ENCODE measurements at places on chromosomes 3 and 15. TPM values are rescaled to one million over a fixed set of nuclear protein-coding genes. Genes with fewer than 3 reads are reported as not detected.

DNA sequence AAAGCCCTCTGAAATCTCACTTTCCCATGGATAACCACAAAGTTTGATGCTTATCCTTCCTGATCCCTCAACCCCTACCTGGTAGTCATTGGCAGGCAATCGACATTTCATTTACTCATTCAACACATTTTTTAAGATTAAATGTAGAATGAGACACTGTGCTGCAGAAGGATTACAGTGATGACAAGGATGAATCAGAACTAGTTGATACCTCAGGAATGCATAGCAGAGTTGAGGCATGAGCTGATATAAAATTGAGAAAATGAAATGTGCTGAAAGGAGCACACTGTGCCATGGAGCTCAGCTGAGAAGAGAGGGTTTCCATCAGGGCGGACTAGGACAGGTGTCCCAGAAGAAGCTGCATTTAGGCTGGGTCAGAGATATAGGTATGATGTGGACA, 48.9 kb upstream of the ACTL6A start:
- DNase-seq, result no peak

DNA sequence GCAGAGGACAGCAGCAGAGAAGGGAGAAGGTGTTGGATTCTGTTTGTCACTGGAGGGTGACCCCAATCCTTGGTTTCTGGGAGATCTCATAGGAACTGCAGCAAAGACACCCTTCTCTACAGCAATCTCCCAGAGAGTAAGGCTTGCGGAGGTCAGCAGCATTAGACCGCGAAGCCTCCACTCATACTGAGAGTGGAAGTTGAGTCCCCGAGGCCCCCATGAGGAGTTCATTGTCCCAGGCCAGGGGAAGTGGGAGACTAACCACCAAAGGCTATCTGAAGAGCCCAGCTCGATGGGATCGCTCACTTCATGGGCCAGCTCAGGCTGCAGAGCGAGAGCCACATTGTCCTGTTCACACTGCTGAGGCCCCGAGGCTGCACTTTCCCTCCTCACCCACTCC, 44.6 kb downstream of the GLDN start:
- no peak for DNase-seq

DNA sequence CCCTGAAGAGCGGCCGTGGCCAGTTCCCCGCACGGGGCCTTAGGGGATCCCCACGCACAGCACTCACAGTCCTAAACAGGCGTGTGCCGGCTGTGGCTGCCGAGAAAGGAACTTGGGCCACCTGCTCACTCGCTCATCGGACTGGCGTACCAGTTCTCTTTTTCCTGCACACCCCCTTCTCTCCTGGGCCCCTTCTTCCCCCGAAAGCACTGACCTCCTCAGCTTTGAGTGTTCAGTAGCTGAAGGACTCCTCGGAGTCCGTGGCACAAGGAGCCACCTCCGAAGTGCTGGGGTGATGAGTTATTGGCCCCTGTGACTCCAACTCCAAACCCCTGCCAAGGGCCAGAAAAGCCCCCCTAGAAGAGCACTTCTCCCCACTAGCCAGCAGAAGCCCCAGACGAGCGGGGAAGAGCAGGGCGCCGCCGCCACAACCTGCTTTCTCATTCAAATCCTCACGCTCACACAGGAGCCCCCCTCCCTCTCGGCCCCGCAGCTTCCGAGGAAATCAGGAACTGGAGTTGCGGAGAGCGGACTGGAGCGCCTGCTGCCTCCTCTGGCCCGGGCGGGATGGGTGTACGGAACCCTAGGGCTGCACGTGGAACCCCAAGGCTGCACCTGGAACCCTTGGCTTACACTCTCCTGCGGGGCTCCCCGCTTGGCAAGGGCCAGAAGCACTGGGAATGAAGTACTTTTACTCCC, at the start of gene PLCH1:
PLCH1 (minus strand) TSS at position 446 of the 699 bp plus-strand sequence. CDS start 40,847 bp downstream, outside the sequence.
- DNase-seq, result peak; percentile 61

- DNase-seq, result no peak
Measured at GRCh38 chr3:163462446-163462845, 1615.8 kb downstream of the SI start.

DNA sequence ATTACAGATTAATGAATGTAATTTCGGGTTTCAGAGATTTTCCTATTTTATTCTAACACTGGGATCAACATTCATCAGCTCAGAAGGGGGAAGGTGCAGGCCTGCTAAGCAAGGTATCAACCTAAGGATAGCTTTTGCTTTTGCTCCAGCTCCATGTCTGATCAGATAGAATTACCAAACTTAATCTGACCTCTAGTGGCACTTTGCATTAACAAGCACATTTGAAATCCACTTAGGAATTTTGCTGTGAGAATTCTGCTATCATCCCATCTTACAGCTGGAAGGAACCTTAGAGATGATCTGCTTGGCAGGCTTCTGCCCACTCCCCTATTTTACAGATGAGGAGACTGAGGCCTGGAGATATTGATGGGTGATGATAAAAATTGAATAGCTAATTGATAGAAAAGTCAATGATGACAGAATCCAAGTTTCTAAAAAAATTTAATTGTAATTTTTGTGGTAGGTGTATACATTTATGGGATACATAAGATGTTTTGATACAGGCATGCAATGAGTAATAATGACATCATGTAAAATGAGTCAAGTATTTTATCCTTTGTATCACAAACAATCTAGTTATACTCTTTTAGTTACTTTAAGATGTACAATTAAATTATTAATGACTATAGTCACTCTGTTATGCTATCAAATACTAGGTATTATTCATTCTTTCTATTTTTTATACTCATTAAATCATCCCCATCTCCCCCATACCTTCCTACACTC, 209.2 kb upstream of the ZPLD1 start:
- DNase-seq, result no peak

- no peak for DNase-seq
Measured at GRCh38 chr3:27431116-27431515, 53.1 kb downstream of the SLC4A7 start.

GRCh38 chr3:134810052-134810435, 15.0 kb downstream of the EPHB1 start:
- DNase-seq, result no peak

DNA sequence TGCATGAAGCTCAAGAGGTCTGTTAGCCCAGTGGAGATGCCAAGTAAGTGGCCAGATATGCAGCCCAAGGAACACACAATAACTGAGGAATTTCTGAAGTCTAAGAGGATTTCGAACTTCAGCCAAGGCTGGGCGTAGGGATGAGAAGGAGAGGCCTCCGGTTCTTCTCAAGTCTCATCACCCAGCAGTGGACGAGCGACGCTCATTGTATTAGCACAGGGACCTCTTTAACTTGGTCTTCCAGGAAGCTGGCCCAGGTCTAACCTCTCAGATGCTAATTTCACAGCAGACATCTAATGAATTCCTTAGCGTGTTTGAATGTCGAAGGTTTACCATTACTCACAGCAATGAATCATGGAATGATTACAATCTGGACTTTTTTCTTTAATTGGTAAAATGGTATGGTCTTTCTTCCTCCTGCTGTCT, 85.0 kb downstream of the HES1 start:
- no peak for DNase-seq

The FANCD2OS gene
- total RNA-seq, result not detected

The CA12 gene
- total RNA-seq, result 0.61 TPM

The SOX2 gene
- total RNA-seq, result 77.3 TPM

The SAMMSON gene
- total RNA-seq, result 2.1 TPM

The CEMIP gene
- total RNA-seq, result 7.0 TPM

The SNX22 gene
- 22.9 TPM for total RNA-seq

The FBLN2 gene
- total RNA-seq, result 5.9 TPM

The CCR1 gene
- 1.2 TPM for total RNA-seq

The ATR gene
- total RNA-seq, result 31.6 TPM

The CHRM5 gene
- 0.86 TPM for total RNA-seq

The SERF2 gene
- 307 TPM for total RNA-seq

The HIGD2B gene
- total RNA-seq, result not detected

The CERS3 gene
- total RNA-seq, result 0.67 TPM

Data from dorsolateral prefrontal cortex (tissue), 122 donors.